Hypothalamus (tissue), 51 donors: ENCODE measurements at places on chromosomes 13 and 19.

DNA sequence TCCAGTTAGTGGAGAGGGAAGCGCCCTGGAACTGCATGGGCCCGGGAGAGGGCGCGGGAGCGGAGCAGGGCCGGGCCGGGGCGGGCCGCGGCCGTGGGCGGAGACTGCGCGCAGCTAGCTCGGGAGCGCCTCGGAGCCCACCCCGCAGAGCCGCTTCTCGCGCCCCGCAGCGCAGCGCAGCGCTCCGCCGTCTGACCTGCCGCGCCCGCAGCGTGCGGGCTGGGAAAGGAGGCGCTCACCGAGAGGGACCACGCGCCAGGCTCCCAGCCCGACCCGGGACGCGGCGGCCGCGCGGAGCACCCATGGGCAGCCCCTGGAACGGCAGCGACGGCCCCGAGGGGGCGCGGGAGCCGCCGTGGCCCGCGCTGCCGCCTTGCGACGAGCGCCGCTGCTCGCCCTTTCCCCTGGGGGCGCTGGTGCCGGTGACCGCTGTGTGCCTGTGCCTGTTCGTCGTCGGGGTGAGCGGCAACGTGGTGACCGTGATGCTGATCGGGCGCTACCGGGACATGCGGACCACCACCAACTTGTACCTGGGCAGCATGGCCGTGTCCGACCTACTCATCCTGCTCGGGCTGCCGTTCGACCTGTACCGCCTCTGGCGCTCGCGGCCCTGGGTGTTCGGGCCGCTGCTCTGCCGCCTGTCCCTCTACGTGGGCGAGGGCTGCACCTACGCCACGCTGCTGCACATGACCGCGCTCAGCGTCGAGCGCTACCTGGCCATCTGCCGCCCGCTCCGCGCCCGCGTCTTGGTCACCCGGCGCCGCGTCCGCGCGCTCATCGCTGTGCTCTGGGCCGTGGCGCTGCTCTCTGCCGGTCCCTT is at the start of gene MLNR:
TSS of gene MLNR (plus strand) at position 303 of the 820 bp plus-strand sequence. CDS start at position 303, 0 bp downstream.
- DNase-seq = no peak

DNA sequence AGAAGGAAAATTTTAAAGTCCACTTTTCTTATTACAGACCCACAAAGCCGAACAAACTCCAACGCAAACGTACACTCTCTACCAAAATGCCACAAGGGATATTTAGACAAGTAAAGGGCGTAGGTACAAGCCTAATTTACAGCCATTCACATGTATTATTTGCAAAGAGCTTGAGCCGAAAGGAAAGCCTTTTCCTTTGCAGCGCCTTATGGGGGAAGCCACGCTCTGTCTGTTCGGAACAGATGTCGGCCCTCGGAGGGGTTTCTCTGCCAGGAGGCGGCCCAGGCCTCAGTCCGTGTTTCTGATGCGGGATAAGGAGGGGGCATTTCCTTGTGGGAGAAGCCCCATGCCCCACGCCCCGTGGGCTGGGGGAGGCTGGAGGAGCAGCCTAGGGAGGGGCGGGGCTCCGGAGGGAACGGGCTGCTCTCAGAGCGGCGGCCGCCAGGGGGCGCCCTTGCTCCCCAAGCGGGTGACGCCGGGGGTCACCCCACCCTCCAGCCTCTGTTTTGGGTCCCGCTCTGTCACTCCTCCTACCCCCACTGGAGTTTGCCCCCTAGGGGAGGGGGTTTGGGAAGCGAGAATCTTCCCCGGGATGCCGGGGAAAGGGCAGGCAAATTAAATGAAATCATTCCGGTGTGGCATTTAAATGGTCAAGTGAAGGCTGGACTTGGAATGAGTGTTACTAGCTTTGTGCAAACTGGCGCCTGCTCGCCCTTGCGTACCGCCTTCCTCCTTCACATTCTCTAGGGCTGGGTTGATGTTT is 2.9 kb downstream of the HTR2A start:
- peak; percentile 41 for DNase-seq

DNA sequence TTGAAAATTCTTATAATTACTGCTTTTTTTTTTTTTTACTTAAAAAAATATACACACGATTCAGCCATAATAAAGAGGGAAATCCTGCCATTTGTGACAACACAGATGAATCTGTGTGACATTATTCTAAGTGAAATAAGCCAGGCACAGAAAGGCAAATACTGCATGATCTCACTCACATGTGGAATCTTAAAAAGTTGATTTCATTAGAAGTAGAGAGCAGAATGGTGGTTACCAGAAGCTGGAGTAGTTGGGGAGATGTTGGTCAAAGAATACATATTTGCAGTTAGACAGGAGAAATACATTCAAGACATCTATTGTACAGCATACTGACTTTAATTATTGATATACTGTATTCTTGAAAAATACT is 116.2 kb downstream of the KLF12 start:
- DNase-seq = no peak

- no peak for DNase-seq
These were observed 25.4 kb downstream of the SERP2 start for GRCh38 chr13:44399074-44399473.
